Right hindlimb (tissue), 1 donor: ENCODE measurements at places on chromosomes 7 and 10.

GRCh38 chr10:49082766-49083165, 32.6 kb downstream of the VSTM4 start:
- DNase-seq: peak; percentile 73

DNA sequence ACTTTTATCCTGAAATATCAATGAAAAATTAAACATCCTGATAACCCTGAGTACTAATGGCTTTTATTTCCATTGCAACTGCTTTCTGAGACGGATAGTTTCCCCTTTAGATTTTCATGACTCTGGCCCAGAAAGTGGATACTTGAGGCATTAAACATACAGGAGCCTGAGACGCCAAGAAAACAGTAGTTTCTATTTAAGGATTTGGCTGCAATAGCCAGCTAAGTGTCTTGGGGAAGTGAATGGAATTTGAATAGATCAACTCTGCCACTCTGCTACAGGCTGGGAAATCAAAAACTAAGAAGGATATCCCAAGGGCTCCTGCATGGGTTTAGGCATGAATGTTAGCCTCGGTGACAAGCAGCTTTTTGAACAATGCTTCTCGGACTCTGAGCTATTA, 24.7 kb upstream of the GPAM start:
- DNase-seq: no peak

- no peak for DNase-seq
Observed at GRCh38 chr7:141042222-141043193, 27.8 kb upstream of the MRPS33 start.

DNA sequence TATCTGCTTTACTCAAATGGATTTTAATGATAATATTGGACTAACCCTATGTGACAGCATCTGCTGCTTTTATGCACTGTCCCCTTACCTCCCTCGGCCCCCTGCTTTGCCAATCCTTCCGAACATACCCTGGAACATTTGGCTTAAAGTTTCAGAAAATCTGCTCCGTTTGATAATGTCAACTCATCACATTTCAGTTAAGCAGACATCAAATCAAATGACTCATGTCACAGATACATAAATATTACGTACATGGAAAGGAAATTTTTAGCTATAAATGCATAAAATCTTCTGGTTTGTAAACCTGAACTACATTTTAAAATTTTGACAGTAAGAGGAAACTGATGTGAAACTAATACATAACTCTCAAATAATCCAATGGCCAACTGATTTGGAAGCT, 98.2 kb downstream of the CNTNAP2 start:
- DNase-seq: no peak

- DNase-seq: peak; percentile 60
Observed at GRCh38 chr10:91711885-91712680, 79.2 kb upstream of the PPP1R3C start.

DNA sequence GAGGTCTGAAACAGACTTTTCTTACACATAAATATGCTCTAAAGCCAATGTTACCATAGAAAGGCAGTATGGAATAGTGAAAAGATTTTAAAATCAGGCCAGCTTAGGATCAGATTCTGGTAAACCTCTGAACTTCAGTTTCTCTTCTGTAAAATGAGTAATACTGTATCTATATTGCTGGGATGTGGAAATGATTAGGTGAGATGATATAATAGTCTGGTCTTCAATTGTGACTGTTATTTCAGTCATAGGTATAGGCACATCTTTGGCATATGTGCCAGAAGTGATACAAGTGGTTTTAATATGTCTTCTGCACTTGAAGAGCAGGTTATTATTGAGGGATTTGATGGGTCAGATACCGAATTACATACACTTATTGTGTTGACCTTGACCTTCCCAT, 7.2 kb downstream of the ZNF277 start:
- DNase-seq: no peak

DNA sequence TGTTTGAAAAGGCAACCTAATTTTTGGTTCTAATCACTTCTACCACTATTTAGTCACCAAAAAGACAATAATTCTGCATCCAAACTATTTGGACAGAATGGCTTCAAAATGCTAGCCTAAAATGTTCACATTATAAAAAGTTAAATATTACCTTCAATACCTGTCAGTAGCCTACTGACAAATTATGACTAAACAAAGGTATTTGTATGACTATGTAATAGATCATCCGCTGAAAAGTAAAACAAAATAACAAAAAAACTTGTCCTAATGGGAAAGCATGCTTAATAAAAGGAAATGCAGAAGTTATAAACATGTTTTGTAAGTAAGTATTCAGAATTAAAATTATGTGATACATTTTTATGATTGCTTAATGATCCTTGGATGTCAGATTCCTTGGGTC, 36.6 kb downstream of the CD36 start:
- no peak for DNase-seq

- no peak for DNase-seq
Observed at GRCh38 chr10:86364491-86365345, 1.9 kb downstream of the GRID1 start.

DNA sequence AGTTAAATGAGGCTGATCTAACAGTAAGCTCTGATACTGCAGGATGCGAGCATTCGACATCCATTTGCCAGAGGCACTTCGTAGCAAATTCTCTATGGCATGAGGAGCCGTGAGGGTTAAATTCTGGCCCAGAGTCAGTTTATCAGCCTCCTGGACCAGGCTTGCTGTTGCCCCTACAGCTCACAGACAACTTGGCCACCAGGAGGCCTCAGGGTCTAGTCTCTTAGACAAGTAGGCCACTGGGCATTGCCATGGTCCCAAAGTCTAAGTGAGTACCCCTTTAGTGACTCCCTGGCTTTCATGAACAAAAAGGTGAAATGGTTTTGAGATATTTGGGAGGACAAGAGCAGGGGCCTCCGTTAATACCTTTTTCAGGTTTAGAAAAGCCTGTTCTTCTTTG, 178.0 kb upstream of the MBL2 start:
- DNase-seq: no peak

DNA sequence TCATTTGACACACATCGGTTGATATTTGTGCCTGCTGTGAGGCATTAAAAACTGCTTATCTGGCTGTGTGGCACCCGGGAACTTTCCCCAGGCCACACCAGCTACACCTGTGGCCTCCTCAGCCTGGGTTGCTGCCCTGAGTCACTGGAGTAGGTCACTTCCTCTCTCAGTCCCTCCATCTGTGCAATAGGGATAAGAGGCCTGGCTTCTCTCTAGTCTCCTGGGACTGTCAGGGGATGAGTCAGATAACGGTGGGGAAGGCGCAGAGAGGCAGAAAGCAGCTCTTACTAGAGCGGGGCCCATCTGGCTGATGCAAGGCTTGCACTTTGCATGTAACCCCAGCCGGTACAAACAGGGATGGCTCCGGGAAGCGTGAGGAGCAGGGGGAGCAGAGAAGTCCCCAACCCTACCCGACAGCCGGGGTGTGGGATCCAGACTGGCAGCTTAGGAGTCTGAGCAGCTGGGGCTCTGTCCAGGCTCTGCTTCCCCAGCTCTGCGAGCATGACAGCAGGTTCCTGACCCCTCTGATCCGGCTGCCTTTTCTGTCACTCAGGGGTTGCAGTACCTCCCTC, 34.0 kb downstream of the DNAJB12 start:
- peak; percentile 77 for DNase-seq

DNA sequence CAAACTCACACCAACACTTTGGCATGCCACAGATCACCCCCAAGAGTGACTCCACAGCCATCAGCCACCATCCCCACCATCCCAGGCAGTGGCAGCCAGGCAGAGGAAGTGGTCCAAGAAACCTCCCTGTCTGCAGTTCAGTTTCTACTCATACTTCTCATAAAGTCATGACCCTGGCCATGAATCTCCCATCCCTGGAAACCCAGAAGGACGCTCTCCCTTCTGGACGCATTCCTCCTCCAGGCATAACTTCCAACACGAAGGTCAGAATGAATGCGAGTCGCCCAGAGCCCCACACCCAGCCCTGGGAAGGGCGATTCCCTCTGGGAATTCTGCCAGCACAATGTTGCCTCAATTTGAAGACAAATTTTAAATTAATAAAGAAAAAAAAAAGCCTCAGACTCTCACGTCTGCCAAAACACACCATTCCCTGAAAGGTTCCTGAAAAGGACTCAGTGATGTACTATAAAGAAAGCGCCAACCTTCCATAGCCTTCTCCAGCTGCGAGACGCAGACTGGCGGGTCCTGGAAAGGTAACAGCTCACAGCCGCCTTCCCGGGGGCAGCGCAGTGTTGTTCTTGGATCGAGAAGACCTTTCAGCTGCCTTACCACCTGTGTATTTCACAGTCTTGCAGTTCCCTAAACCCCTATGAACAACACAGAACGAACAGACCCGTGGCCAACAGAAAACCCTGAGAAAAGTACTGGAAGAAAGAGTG, 307.6 kb downstream of the FRMD4A start:
- peak; percentile 73 for DNase-seq

DNA sequence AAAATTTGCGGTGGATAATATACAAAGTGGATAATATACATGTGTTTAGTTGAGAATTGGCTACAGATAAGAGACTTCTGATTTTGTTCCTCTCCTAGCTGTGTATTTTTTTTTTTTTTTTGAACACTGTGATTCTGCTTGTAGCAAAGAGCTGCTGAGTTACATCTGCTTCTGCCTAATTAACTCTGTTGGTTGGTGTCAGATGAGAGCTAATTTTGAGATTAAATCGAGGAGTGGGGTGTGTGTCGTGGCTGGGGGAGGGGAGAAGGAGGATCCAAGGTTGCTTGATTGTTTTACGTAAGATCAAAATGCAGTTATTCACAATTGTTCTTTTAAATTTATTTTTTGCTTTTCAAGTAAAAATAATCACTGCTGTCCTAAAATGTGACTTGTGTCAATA, 11.3 kb downstream of the KAT6B start:
- DNase-seq: no peak

DNA sequence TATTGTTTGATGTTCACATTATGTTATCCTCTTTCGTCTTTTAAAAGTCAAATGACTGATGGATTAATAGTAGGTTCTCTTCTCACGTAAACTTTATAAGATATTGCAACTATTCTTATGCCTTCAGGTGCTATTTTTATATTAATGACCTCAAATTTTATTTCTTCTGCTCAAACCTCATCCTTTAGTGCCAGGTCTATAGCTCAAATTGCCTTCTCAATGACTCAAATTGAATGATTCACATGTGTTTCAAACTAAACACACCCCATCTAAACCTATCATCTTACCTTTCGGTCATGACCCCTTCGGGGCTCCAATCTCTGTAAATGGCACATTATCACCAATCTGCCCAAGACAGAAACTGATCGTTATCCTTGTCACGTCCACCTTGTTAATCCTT, 22.0 kb upstream of the LIPF start:
- no peak for DNase-seq

- DNase-seq: no peak
Observed at GRCh38 chr7:72097226-72097625, 314.9 kb downstream of the CALN1 start.

DNA sequence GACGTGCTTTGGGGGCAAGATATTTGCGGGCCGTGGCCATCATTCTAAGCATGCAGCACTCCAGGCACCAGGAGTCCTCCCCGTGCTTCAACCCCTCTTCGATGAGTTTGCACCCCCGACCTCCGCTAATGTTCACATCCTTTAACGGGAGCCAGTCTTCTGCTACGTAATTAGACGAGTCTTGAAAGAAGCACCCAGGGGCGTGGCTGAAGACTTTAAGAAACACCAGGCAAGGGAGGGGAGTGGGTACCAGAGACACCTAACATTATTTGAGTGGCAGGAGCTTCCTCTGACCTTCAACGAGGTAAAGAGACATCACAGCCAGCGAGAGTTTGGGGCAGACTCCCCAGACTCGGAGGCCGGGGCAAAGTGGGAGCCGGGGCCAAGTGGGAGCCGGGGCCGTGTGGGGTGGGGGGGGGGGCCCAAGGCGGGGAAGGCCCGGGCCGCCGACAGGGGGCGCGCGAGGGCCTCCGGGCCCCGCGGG, 31.1 kb upstream of the TOMM7 start:
- no peak for DNase-seq

- no peak for DNase-seq
Observed at GRCh38 chr7:83983606-83984005, 211.0 kb downstream of the SEMA3A start.

DNA sequence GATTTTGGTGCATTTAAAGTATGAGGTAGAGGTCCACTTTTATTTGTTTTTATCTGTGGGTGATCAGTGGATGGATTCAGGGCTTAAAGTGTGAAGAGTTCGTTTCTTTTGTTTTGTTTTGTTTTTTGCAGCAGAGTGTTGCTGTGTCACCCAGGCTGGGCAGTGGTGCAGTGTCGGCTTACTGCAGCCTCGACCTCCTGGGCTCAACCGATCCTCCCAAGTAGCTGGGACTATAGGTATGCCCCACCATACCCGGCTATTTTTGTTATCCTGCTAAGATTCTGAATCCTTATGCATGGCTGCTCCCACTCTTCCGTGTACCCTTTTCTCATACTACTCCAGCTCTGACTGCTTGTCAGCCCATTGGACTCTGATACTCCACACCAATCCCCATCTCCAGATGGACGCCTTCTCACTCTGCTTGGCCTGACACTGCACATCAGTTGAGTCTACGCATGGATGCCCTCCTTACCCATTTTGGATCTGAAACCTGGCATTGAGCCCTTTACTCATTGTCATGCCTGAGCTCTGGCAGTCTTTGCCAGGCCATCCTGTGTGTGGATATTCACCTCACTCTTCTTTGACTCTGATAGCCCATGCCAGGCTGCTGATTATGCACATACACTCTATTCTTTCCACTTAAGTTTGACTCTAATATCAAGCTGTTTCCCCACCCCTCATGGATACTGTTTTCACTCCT, 119.5 kb downstream of the CCSER2 start:
- no peak for DNase-seq

DNA sequence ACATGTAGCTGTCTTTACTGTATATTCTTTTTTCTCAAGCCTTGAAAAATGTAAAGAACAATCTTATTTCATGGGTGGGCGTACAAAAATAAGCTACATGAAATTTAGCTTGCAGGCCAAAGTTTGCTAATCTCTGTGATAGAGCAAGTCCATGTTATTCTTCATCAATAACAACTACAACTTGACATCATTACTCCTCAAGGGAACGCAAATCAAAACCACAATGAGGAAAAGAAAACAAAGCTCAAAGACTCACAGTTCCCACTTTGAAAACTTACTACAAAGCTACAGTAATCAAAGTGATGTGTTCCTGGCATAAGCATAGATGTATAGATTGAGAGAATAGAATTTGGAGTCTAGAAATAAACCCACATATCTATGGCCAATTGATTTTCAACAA, 62.5 kb downstream of the GNA12 start:
- DNase-seq: no peak

- no peak for DNase-seq
Observed at GRCh38 chr10:47260505-47261111, 39.4 kb upstream of the GDF10 start.

DNA sequence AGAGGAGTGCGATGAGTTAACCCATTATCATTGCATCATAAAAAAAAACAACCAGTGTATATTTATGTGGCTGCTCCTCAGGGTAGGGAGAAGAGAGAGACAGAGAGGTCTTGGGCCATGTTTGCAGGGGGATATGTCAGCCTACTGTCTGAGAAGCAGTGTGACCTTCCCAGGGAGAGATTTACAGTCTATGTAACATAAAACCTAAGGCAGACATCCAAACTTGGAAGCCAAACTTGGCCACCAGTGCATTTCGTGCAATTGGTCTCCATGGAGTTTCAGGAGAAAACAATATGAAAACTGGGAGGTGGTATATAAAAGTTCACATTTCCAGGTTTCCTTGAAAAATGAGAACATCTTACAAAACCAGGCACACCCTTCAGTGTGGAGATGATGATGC, 85.9 kb upstream of the CXCL12 start:
- peak; percentile 55 for DNase-seq

GRCh38 chr10:47414752-47415519, 30.8 kb upstream of the ZNF488 start:
- DNase-seq: no peak
